A549 treated with CpdA at 1 μM for 4 hours (cell line): ENCODE measurements at places on chromosomes 5 and 9. TPM values are rescaled to one million over a fixed set of nuclear protein-coding genes. Genes with fewer than 3 reads are reported as not detected.

The SLC45A2 gene
- total RNA-seq: 0.07 to 0.16 TPM in 2 of 5 replicates, not detected in the others

The TMEM174 gene
- not detected in 5 replicates for total RNA-seq

The QRFP gene
- not detected in 5 replicates for total RNA-seq

The FCN1 gene
- total RNA-seq: not detected in 5 replicates

The ARHGEF39 gene
- total RNA-seq: 12.3 to 19.6 TPM (median 18.5 TPM) in 5 replicates

The C9orf40 gene
- 7.2 to 12.2 TPM (median 10.8 TPM) in 5 replicates for total RNA-seq
